ENCODE measurements at places on chromosomes 12 and 14.

DNA sequence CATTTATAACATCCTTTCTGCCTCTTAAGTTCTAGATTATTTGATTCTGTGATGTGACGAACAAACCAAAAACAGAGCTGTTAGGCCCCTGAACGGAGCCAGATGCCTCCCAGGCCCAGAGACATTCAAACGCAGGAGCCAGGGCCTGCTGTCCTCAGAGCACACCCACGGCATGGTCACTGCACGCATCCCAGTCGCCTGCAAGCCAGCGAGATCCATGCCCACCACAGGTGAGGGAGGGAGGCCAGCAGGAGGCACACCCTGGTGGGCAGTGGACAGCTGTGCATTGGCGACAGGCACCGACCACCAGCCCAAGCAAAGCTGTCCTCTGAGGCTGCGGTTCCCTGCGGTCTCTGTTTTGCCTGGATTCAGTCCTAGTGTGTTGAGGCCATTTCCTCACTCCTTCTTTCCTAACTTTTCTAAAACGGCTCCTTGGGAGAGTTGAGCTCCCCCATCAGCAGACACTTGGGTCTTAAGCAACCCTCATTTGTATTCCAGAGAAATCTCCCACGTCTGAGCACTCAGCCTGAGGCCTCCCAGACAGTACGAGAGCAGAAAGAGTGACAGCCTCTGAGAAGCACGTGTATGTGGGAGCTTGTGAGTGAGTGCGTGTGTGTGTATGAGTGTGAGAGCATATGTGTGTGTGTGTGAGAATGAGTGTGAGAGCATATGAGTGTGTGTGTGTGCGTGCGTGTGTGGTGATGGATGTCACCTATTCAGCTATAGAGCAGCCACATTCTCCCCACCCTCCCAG is 81.2 kb downstream of the CHGA start:
- DNase-seq: no peak

DNA sequence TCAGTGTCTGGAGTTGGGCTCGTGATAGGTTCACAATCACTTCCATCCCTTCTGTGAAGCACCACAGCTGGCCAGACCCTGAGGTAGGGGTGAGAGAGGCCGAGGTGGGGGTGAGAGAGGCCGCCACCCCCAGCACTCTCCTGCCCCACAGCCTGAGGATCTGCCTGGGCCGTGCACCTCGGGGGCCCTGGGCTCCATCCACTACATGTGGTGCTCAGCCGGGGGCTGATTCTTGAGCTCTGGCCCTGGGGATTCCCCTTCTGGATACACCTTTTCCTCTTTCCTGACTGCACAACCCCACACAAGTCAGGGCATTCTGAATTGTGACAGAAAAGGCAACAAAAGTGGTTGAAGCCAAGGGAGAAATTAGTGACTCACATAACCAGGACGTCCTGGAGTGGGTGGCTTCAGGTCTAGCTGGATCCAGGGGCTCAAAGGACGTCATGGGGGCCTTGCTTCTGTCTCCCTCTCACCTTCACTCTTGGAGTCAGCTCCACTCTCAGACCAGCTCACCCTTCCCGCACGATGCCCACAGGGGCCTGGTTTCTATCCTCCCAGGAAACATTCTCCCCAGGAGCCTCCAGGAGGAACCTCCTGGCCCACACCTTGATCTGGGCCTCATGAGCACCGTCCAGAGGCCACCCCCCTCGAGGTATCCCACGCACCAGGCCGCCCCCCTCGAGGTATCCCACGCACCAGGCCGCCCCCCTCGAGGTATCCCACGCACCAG is 12.1 kb upstream of the FBRSL1 start:
- no peak for DNase-seq

- no peak for DNase-seq
Observed at GRCh38 chr12:104763168-104763805, 194.8 kb downstream of the SLC41A2 start.

DNA sequence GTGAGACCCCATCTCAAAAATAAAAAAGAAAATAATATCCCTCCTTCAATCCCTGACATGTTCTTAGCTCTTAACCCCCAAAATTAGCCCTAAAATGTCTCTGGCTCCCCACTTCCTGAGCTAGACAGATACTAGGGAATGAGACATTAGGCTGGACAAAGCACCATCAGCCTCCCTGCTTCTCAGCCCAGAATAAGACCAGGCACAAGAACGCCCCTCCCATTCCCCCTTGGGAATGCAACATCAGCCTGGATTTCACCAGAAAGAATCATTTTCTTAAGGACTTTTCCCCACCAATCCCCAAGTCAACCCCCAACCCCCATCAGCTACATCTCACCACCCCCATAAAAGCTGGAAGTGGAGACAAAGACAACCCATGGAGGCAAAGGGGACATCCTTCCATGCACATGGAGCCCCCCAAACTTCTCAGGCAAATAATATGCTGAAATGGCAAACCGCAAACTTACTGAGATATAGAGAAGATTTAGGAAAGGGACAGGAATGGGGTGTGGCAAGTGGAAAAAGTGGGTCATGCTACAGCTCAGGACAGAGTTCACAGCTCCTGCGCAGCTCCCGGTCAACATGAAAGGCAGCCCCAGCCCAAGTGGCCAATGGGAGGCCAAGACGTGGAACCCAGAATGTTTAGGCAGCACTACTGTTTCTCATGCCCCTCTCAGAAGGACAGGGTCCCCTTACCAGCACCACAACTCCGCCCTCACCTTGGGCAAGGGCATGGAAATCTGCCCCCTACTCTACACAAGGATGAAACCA is 2.7 kb downstream of the CHD4 start:
- no peak for DNase-seq

DNA sequence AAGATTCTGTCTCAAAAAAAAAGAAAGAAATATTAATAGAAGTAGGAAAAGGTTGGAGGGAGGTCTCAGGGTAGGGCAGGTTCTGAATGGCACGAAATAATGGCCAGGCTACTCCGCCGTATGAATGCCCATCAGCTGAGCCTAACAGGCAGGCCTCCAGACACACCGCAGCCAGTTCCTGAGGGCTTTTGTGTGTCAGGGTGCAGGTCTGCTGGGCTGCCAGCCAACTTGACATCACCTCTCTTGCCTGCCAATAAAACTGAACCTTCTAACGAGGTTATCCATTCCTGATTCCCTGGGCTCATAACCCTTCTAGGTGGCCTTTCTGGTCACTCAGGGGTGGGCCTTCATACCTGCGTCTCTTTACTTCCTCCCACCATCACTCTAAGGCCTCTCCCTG is 3.0 kb downstream of the IFI27 start:
- DNase-seq: no peak

DNA sequence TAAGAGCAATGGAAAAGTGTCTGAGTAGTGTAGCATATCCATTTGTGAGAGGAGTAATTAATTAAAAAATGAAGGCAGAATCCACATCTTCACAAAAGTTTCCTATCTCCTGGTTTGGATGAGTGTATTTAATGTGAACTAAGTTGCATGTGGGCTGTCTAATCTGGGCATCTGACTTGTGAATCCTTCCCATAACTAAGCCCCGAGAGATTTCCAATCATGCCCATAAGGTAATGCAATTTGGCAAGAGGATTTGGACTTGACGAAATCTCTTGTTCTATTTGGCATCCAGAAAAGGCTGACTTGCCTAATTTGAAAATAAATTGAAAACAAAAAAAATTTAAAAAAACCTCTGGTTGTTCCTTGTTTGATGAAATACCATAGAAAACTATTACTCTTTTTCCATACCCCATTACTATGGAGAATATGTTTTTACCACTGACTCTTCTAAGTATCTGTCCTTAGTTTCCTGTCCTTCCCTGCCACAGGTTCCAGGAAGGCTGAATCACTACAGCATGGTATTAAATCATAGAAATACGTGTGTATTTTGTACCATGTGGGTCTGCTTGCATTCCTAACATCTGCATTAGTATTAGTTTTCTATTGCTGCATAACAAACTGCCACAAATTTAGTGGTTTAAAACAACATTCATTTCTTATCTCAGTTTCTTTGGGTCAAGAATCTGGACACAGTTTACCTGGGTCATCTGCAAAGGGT is 48.4 kb downstream of the ETV6 start:
- DNase-seq: no peak

GRCh38 chr12:50627491-50627890 is 122.7 kb downstream of the DIP2B start:
- DNase-seq: no peak

- DNase-seq: no peak
Observed at GRCh38 chr12:128850400-128850799, 2.9 kb upstream of the GLT1D1 start.

GRCh38 chr14:98494582-98494981 is 777.4 kb downstream of the BCL11B start:
- no peak for DNase-seq

GRCh38 chr12:60437297-60437696 is 841.5 kb downstream of the SLC16A7 start:
- DNase-seq: no peak

DNA sequence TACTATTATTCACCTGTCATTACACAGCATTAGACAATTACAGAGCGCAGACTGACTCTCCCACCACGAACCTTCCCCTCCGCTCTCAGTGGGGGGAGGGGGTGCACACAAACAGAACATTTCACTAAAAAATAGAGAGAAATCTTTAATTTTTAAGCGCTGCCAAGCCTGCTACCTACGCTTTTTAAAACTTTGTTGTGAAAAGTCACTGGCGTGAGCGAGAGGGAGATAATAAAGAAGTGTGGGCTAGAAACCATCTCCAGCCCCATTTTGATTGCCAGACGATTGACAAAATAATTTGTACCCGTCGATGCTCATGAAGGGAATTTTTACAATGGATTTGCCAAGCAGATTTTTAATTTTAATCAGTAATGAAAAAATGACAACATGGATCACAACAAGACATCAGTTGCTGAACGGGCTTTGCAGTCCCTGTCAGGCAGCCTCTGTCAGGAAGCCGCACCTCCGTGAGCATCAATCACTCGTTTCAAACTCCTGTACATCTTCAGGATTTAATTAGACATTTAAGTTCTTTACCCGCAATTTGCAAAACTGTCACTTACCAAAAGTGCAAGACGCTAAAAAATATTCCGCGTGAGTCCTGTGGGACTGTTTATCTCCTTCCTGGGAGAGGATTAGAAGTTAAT is 209.1 kb downstream of the BCL11B start:
- no peak for DNase-seq

- DNase-seq: no peak
Observed at GRCh38 chr12:77058740-77059139, 6.6 kb downstream of the E2F7 start.

DNA sequence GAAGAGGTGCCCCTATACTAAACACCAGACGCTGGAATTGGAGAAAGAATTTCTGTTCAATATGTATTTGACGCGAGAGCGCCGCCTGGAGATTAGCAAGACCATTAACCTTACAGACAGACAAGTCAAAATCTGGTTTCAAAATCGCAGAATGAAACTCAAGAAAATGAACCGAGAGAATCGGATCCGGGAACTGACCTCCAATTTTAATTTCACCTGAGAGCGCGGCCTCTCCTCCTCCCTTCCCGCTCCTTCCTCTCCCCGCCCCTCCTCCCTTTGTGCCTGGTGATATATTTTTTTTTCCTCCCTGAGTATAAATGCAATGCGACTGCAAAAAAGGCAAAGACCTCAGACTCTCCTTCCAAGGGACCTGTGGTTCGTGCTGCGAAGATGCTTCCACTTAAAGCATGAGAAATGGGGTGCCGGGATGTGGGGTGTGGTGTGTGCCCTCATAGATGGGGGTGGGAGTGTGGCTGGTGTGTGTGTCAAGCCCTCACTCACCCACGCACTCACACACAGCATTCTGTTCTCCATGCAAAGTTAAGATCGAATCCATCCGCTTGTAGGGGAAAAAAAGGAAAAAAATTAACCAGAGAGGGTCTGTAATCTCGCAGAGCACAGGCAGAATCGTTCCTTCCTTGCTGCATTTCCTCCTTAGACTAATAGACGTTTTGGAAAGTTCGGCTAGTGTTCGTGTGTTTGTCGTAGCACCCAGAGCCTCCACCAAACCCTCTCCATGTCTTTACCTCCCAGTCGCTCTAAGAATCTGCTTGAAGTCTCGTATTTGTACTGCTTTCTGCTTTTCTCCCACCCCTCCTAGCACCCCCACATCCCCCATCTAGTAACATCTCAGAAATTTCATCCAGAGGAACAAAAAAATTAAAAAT is 4.5 kb downstream of the HOXC10 start:
- DNase-seq: peak; percentile 68

DNA sequence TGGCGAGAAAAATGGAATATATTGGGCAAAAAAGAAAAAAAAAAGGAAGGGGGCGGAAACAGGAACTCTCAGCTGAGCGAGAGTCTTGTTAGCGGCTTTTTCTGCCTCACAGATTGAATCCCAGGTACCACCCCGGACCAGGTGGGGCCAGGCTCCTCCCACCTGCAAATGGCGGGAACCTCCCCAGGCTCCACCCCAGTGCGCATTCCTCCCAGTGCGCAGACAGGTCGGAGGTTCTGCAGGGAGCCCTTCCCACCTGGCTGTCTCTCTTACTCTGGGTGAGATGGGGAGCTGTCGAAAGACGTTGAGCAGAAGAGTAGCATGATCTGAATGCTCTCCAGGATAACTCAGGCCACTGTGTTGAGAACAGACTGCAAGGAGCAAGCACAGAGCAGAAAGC is 57.0 kb upstream of the ETV6 start:
- no peak for DNase-seq

DNA sequence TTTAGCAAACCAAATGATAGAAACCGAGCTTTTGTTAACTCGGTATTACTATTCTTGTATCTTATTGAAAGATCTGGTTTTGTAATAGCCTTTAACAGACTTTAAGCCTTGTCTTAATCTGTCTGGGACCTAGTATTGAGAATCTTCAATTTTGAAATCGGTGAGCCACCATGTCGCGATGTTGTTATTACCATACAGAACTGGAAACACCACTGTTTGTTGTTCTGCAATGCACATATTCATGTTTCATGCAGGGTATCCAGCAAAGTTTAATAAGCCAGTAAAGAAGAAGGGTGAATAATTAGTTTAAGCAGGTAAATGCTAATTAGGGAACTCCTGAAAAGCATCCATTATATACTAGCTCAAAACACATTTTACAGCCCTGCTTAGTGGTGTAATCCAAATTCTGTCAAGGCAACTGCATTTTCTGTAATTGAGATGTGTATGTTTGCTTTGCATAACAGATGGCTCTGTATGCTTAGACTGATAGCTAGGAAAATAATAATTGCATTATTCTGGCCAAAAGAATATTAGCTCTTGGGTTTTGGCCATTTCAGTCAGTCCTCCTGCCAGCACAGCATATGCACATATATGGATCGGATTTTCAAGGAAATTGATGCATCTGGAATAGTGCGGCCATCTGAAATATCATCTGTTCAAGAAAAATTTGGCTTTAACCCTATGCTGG is 389.2 kb downstream of the EGLN3 start:
- no peak for DNase-seq

All from GM10248 (cell line).